ENCODE measurements at places on chromosomes 5 and 9. TPM values are rescaled to one million over a fixed set of nuclear protein-coding genes. Genes with fewer than 3 reads are reported as not detected.

HBEGF gene
- total RNA-seq: 3.6 TPM

CD72 gene
- 2.3 TPM for total RNA-seq

NUTM2F gene
- not detected for total RNA-seq

NRG2 gene
- 0.17 TPM for total RNA-seq

GPRIN1 gene
- 0.36 TPM for total RNA-seq

POU5F2 gene
- total RNA-seq: 1.0 TPM

CAST gene
- total RNA-seq: 200 TPM

ZNF782 gene
- 4.3 TPM for total RNA-seq

IL33 gene
- total RNA-seq: not detected

ADCY2 gene
- not detected for total RNA-seq

PSAT1 gene
- total RNA-seq: 0.30 TPM

PCDHGA8 gene
- total RNA-seq: not detected

DCTN3 gene
- 84.4 TPM for total RNA-seq

CCNJL gene
- total RNA-seq: not detected

SEMA6A gene
- total RNA-seq: not detected

MCCC2 gene
- total RNA-seq: 18.7 TPM

SLC6A7 gene
- total RNA-seq: not detected

PTPRD gene
- not detected for total RNA-seq

TLX3 gene
- not detected for total RNA-seq

C9orf50 gene
- total RNA-seq: not detected

MELK gene
- 0.42 TPM for total RNA-seq

LHX2 gene
- total RNA-seq: 0.14 TPM

INSYN2B gene
- total RNA-seq: not detected

SPACA9 gene
- 0.92 TPM for total RNA-seq

MARCOL gene
- total RNA-seq: not detected

ALDH1A1 gene
- total RNA-seq: not detected

DMRT2 gene
- not detected for total RNA-seq

PTGR1 gene
- not detected for total RNA-seq

FOXI1 gene
- 0.28 TPM for total RNA-seq

PIP5K1B gene
- not detected for total RNA-seq

PCDHA2 gene
- not detected for total RNA-seq

IFT74 gene
- total RNA-seq: 7.3 TPM

HRH2 gene
- 2.9 TPM for total RNA-seq

NCBP1 gene
- total RNA-seq: 50.7 TPM

CREB3 gene
- 13.7 TPM for total RNA-seq

NME5 gene
- not detected for total RNA-seq

ESM1 gene
- total RNA-seq: not detected

C9orf153 gene
- 0.66 TPM for total RNA-seq

ORM1 gene
- total RNA-seq: not detected

ARHGEF37 gene
- not detected for total RNA-seq
